ENCODE measurements at places on chromosomes 12 and 14.

DNA sequence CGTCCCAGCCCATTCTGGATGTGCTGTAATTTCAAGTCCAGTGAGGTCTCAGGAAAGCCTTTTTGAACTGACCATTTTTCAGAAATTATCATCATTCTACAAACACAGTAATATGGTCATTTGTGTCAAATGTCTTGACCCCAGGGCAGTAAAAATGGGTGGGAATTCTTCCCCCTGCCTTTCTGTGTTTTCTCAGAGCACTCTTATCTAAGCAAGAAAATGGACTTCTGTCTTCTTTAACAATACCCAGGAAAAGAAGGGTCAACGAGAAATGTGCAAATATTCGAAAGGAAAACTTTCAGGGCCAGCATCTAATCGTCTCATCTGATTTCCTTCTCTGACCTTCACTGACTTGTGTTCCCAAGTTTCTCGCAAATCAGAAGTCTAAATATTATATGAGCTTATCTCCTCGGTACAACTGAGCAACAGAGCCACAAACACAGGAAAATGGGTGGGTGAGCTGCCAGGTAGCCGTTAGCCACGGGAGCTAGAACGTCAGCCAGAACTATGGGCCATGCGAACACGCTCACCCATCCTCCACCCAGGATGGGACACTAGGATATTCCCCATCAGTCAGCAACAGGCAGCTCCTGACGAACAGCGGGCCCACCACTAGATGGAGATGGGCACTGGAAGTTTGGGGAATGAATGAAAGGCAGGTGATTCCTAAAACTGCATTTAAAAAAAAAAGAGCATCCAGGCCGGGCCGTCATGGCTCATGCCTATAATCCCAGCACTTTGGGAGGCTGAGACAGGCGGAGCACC, 57.1 kb downstream of the VWF start:
- DNase-seq, result no peak

DNA sequence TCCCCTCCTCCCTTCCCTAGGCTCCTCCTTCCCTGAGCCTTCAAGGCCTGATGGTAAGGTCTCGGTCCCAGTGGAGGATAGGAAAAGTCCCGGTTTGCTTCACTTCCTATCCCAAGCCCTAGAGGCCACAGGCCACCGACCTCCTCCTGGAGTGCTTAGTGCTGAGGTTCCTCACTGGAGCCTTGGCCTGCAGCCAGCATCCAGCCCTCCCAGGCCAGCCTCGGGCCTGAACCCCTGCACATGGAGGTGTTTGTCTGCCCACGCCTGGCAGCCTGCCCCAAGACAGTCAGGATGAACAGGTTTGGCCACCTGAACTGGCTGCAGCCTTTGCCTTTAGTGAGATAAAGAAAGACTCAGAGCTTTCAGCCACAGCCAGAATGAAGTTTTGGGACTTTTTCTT, 15.8 kb upstream of the KRT7 start:
- DNase-seq, result no peak

DNA sequence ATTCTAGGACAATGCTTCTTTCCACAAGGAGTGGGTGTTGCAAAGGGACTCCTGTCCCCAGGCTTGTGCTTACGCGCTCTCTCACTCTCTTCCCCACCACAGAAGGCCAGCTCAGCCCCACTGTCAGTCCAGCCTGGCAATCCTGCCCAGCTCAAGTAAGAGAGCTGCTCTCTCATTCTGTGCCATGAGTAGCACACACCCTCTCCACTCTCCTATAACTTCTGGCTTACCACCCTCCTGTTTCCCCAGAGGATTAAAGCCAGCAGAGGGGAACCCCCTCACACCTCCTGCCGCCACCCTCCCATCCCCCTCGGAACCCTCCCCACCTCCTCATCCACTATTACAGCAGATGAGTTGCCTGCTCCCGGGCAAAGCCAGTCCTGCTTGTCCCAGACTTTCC, 17.1 kb downstream of the NCKAP5L start:
- DNase-seq, result no peak

DNA sequence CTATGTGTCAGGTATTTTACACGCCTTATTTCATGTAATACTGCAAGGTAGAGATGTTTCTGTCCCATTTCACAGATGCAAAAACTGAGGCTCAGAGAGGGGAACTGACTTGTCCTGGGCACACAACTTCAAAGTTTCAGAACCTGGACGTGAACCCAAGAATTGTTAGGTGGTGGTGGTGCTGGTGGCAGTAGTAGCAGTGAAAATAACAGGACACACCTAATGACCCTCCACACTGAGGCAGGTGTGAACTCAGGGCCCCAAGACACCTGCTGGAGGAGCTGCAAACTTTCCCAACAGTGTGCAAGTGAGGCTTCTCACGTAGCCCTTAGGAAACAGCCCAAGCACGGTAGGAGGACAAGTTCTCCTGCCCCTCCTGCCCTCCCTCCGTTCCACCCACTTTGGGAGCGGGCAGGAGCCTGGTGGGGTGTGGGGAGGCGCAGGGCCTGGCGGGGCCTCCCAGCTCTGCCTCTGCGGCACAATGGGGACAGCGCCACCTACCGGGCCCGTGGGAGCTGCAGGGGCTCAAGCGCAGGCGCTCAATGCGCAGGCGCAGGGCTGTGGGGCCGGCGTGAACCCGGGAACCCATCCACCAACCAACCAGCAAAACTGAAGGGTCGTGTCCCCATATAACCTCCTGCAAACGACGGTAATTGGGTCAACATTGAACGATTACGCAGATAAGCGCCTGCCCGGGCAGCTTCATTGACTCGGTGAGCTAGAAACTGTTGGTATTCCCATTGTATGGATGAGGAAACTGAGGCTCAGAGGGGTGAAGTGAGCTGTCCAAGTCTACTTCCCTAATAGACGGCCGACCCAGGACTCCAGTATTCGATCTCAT, 12.0 kb upstream of the TRPV4 start:
- DNase-seq, result no peak

- no peak for DNase-seq
Measured at GRCh38 chr12:65962036-65962430, 137.8 kb downstream of the HMGA2 start.

GRCh38 chr12:94659346-94659930, 9.1 kb upstream of the TMCC3 start:
- DNase-seq, result no peak
